Activated T-cell treated with anti-CD3 and anti-CD28 coated beads, Interleukin-2, amount 50 U/mL, for 72 hours (primary cell): ENCODE measurements at places on chromosomes 12 and 14. TPM values are rescaled to one million over a fixed set of nuclear protein-coding genes. Genes with fewer than 3 reads are reported as not detected.

- H3K27me3 ChIP-seq: no peaks in the 10 kb centered on the region
- peaks cover 9% of the 10 kb centered on the region for H3K36me3 ChIP-seq
- peak; percentile 42 for DNase-seq
- H3K27ac ChIP-seq: peak overlapping the region; percentile 88
- H3K4me1 ChIP-seq: peaks cover 70% of the 10 kb centered on the region
- H3K4me3 ChIP-seq: peak overlapping the region; percentile 77
Observed at GRCh38 chr12:6948873-6949594, 2.1 kb upstream of the PTPN6 start.

GRCh38 chr12:113289361-113289760, 45.5 kb downstream of the SLC8B1 start:
- peaks cover 19% of the 10 kb centered on the region for H3K36me3 ChIP-seq
- H3K4me3 ChIP-seq: no peak overlapping the region
- DNase-seq: no peak
- H3K27ac ChIP-seq: peak overlapping the region; percentile 8

- no peaks in the 10 kb centered on the region for H3K36me3 ChIP-seq
- no peak for DNase-seq
- H3K4me3 ChIP-seq: no peak overlapping the region
- no peak overlapping the region for H3K27ac ChIP-seq
- H3K27me3 ChIP-seq: peaks cover 7% of the 10 kb centered on the region
Observed at GRCh38 chr12:104906695-104907094, 51.4 kb downstream of the SLC41A2 start.

The VRTN gene
- total RNA-seq: not detected

- no peaks in the 10 kb centered on the region for H3K36me3 ChIP-seq
- no peak for DNase-seq
- H3K4me3 ChIP-seq: no peak overlapping the region
- no peaks in the 10 kb centered on the region for H3K4me1 ChIP-seq
- H3K27me3 ChIP-seq: no peaks in the 10 kb centered on the region
- no peak overlapping the region for H3K27ac ChIP-seq
Observed at GRCh38 chr14:87601036-87601435, 391.9 kb downstream of the GALC start.

GRCh38 chr14:63692310-63693020, 35.4 kb downstream of the SGPP1 start:
- H3K27ac ChIP-seq: no peak overlapping the region
- H3K4me1 ChIP-seq: no peaks in the 10 kb centered on the region
- H3K27me3 ChIP-seq: no peaks in the 10 kb centered on the region
- no peak for DNase-seq
- no peak overlapping the region for H3K4me3 ChIP-seq

GRCh38 chr12:28998662-28999120, 150.4 kb upstream of the FAR2 start:
- H3K27me3 ChIP-seq: peaks cover 7% of the 10 kb centered on the region
- H3K27ac ChIP-seq: no peak overlapping the region
- peak; percentile 2 for DNase-seq

DNA sequence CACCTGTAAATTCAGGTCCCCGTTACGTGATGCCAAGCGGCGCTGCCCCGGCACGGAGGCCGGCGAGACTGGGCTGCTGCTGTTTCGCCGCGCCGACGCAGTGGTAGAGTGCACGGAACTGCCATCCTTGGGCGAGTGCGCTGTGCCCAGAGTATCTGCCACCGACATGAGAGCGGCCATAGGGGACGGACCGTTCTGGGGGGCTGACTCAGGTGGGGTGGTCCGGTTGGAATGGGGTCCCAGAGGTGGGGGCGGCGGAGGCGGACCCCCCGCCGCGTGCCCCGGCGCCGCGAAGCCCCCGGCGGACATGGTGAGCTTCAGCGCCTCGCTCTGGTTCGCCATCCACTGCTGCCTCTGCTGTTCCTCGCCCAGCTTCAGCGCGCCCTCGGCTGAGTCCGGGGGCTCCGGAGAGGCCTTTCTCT, 2.8 kb downstream of the IRF2BPL start:
- peak overlapping the region; percentile 84 for H3K4me3 ChIP-seq
- H3K4me1 ChIP-seq: peaks cover 56% of the 10 kb centered on the region
- H3K27ac ChIP-seq: no peak overlapping the region

DNA sequence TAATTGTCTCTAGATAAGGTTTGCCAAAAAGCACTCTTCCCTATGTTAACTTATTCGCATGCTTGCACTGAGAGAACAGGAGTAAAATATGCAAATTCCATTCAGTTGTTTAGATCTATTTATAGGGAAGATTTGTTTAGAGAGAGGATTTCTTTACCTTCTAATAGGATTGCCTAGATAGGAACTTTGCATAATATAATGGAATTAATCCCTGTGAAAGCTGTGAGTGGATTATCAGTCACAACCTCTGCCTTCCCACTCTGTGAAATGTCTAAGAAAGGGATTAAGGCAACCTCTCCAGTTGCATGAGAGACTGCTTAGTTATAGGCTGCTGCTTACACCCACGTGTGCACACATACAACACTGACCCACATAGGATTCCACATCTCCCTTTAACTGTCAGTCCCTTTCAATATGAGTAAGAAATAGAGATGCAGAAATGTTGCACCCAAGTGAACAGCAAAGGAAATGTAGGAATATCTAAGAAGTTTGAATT, 83.2 kb downstream of the ALG10B start:
- no peaks in the 10 kb centered on the region for H3K36me3 ChIP-seq
- no peaks in the 10 kb centered on the region for H3K27me3 ChIP-seq
- no peak for DNase-seq
- no peak overlapping the region for H3K27ac ChIP-seq

The RASSF8 gene
- total RNA-seq: 1.3 TPM

DNA sequence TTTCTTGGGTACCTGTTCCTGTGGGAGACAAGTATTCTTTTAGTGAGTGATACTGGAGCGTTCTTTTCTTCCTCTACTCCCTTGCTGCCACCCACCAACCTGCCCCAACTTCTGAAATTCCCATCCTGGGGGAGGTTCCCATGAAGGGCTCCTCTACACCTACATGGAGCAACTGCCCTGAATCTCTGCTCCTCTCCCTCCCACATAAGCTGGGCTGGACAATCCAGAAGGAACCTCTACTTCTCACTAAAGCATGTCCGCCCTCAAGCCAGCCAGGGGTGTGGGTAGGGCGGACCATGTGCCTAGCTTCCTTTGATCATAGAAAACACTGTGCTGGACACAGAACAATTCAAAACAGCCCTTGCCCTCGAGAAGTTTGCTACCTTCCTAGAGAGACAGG, 25.9 kb upstream of the ESRRB start:
- no peak overlapping the region for H3K4me3 ChIP-seq
- no peaks in the 10 kb centered on the region for H3K36me3 ChIP-seq
- H3K4me1 ChIP-seq: no peaks in the 10 kb centered on the region

DNA sequence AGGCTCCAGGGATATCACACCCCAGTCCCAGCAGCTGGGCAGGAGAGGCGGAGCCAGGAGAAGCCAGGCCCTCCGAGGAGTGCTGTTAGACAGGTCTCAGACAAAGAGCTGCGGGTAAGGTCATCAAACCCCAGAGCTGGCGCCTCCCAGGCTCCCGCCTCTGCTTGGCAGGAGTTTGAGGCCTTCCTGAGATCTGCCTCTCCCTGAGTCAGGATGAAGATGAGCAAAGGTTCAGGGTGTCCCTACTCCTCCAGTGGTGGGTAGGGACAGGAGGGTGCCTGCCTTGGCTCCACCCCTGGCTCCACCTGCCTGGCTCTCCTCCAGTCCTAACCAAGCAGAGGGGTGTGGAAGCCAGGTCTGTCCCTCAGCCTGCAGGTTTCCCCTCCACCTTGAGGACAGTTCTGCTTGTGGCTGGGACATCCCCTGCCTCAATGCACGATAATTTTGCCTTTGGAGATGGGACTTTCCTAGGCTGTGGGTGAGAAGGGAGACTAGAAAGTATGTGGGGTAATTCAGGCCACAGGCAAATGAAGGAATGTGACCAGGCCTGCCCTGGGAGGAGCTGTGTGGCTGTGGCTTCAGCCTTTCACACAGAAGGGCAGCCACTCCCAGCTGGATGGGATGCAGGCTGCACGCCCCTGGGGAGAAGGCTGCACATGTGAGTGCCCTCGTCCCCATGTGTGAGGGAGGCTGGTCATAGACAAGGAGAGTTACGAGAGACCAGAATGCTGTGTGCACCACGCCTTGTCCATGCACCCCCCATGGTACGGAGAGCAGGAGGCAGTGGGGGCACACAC, 2.2 kb downstream of the PLEKHG6 start:
- no peak overlapping the region for H3K4me3 ChIP-seq
- no peak overlapping the region for H3K27ac ChIP-seq
- H3K36me3 ChIP-seq: no peaks in the 10 kb centered on the region
- DNase-seq: no peak
- peaks cover 7% of the 10 kb centered on the region for H3K27me3 ChIP-seq

GRCh38 chr12:58920961-58921861, 907 bp upstream of the LRIG3 start:
- H3K36me3 ChIP-seq: no peaks in the 10 kb centered on the region
- H3K27ac ChIP-seq: no peak overlapping the region
- H3K27me3 ChIP-seq: peaks cover 35% of the 10 kb centered on the region
- H3K4me1 ChIP-seq: peaks cover 5% of the 10 kb centered on the region
- DNase-seq: no peak

DNA sequence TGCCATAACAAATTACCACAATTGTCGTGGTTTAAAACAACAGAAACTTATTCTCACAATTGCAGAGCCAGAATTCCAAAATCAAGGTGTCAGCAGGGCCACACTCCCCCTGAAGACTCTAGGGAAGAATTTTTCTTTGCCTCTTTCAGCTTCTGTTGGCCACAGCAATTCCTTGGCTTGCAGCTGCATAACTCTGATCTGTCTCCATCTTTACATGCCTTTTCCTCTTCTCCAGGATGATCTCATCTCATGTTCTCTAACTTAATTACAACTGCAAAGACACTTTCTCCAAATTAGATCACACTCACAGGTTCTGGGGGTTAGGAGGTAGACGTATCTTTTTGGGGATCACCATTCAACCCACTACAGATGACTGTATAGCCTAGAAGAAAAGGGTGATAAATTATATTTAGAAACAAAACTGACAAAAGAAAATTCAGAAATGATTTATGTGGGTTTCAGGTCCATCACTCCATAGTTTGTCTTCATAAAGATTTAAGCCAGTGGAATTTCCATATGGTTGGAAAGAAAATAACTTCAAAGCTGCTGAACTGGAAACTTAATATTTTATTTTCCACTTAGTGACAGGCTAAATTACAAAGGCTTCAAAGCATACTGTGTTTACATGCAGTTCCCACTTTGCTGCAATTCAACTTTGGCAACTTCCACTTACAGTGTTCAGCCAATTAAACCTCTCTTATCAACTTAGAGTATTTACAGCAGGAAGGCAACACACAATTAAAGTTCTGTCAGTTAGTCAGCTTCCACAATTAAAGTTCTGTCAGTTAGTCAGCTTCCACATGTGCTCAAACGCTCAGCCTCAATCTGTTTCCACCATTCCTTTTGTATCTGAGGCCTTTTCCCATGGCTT, 213.3 kb downstream of the EPS8 start:
- peak overlapping the region; percentile 30 for H3K27ac ChIP-seq
- no peaks in the 10 kb centered on the region for H3K27me3 ChIP-seq
- peaks cover 5% of the 10 kb centered on the region for H3K36me3 ChIP-seq
- DNase-seq: no peak
- peaks cover 56% of the 10 kb centered on the region for H3K4me1 ChIP-seq

DNA sequence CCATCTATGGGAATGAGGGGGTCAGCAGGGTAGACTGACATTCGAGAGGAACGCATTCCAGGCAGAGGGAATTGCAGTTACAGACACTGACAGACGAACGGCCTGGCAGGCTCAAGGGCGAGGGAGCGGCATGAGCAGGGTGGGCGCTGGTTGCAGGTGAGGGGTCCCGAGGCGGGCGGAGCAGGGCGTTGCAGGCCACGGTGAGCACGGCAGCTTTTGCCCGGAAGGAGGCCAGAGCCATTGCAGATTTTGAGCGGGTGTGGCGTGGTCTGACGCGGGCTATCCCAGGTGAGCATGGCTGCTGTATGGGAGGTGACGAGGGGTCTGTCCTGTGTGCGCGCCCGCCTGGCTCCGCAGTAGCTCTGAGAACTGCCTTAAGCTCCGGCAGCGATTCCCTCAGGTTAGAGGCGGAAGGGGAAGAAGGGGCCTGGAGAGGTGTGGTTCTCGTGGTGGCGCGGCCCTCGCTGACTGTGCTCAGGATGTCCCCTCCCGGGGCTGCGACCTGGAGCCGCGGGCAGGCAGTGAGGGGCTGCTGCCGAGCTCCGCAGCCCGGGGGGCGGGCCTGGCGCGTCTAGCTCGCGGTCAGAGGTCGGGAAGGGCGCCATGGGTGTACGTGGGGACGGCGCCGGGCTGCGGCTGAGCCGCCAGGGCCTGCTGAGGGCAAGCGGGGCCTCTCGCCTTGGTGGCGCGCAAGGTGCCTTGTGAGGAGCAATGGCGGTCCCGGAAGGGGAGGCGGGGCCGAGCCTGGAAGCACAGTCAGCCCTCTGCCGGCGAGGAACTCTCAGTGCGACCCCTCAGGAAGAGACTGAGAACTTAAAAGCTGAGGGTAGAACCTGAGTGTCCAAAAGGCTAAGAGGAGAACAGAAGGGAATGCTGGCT, 177.1 kb downstream of the CACNA1C start:
- peak; percentile 5 for DNase-seq
- H3K27me3 ChIP-seq: peaks cover 40% of the 10 kb centered on the region
- H3K4me3 ChIP-seq: no peak overlapping the region
- no peak overlapping the region for H3K27ac ChIP-seq
- H3K36me3 ChIP-seq: peaks cover 2% of the 10 kb centered on the region
- peaks cover 5% of the 10 kb centered on the region for H3K4me1 ChIP-seq

DNA sequence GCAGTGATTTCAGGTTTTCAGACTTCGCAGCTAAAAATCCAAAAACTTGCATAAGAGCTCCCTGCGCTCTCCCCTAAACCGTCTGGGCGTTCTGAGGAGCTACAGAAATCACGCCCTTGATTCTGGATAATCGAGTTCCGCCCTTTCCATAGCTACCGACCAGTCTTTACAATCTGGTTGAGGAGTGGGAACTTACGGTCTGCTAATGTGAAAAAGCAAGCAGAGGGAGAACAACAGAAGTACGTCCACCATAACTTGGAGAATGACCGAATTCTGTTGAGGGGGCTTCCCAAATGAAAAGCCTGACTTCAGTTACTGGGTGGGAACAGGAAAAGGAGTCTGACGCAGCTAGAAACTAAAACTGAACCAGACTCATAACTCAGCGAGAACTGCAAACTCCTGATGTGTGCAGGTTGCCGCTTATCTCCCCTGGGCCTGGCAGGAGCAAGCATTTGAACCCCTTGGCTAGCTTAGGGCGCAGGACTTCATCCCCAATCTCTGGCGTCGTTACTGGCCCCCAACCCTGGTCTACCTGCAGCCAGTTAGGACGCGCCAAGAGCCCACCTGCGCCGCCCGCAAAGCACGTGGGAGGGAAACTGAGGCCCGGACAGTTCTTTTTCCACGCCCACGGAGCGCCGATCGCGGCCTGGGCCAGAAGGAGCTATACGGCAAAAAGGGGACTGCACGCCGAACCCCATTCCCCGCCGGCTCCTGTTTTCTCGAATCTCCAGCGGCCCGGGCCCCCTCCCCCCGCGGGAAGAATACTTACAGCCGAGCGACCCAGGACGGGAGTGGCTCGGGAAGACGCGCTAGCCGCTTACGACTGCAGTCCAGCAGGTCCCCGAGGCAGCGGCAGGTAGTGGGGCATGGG, 838 bp downstream of the LRIG3 start:
- peaks cover 5% of the 10 kb centered on the region for H3K4me1 ChIP-seq
- peak overlapping the region; percentile 53 for H3K4me3 ChIP-seq
- no peak overlapping the region for H3K27ac ChIP-seq
- peaks cover 35% of the 10 kb centered on the region for H3K27me3 ChIP-seq
- DNase-seq: no peak
- H3K36me3 ChIP-seq: no peaks in the 10 kb centered on the region
